ENCODE measurements at places on chromosomes 16 and 17.
A peak's percentile ranks its signal among the peaks of the same experiment; 100 is the strongest.

- no peak for DNase-seq
These were observed 20.7 kb downstream of the MFSD11 start for GRCh38 chr17:76758570-76758969.

DNA sequence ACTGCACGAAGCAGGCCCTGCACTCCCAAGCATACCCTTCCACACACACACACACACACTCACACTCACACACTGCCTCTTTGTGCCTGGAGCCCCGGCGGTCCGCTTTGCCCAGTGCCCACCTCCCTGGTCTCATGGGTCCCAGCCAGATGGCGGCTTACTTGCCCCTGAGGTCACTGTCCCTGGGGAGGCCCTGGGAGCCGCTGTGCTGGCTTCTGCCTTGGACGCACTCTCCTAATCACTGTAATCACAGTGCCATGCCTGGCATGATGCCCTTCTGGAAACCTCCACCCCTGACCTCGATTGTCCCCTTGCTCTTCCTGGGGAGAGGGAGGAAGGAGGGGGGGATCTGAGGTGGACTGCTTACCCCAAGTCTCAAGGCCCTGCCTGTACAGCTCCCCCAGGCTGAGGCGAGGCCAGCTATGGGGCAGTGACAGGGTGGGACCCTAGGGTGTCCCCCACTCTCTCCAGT lies 36.0 kb downstream of the ARHGAP23 start:
- no peak for DNase-seq

DNA sequence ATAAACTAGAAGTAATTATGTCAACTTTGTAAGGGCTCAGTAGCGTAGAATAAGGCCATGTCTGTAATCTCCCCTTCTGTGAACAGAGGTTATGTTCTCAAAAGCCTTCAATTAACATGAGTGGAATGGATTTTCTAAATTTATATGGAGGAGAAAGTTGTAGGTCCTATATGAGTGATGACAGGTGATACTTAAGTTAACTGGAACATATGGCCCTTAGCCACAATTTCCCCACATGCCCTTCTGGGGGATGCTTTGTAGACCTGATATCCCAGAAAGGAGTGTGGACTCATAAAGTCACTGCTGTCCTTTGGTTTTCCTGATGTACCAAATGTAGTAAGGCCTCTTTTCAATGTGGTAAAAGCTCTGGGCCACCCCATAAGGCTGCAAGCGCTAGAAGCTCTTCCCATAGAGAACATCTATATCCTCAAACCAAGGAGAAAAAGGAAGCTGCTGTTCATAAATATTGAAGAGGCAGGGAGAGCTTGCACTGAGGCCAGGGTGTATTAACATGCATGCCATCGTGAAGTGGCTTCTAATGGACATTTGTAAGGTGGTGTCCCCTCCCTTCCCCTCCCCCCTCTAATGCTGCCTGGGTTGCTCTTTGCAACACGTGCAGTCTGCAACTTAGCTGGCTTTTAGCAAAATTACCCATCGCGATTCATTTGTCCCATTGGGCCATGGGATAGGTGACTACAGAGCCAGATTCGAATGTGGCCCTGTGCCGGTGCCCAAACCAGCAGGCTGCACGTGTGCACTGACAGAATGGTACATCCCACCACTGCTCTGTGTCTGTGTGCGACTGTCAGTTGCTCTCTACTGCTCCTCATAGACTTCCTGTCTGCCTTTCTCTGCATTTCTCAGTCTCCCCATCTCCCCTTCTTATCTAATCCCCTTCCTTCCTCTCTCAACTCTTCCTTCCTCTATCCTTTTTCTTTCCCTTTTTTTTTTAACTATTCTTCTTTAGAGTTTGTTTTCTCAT lies 269.0 kb downstream of the WWOX start:
- DNase-seq: no peak

GRCh38 chr17:17087424-17088015 lies 45.3 kb downstream of the MPRIP start:
- DNase-seq: no peak

DNA sequence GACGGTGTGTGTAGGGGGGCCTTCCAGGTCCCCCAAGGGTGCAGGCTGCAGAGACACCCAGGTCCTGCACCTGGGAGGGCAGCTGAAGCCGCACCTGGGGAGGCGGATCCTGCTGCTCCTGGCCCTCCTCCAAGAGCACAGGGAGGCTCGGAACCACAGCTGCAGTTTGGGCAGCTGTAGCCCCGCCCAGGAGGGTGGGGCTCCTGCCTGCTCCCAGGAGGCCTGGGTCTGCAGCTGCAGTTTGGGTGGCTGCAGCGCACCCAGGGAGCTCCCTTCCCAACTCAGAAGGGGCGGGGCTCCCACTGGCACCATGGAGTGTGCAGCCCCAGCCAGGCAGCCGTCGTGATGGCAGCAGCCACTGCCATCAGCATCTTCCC lies 69.4 kb upstream of the NKD1 start:
- no peak for DNase-seq

- DNase-seq: no peak
These were observed 4.9 kb downstream of the RUNDC1 start for GRCh38 chr17:42985225-42985624.

GRCh38 chr17:81726004-81726403 lies 13.9 kb downstream of the SLC25A10 start:
- no peak for DNase-seq

DNA sequence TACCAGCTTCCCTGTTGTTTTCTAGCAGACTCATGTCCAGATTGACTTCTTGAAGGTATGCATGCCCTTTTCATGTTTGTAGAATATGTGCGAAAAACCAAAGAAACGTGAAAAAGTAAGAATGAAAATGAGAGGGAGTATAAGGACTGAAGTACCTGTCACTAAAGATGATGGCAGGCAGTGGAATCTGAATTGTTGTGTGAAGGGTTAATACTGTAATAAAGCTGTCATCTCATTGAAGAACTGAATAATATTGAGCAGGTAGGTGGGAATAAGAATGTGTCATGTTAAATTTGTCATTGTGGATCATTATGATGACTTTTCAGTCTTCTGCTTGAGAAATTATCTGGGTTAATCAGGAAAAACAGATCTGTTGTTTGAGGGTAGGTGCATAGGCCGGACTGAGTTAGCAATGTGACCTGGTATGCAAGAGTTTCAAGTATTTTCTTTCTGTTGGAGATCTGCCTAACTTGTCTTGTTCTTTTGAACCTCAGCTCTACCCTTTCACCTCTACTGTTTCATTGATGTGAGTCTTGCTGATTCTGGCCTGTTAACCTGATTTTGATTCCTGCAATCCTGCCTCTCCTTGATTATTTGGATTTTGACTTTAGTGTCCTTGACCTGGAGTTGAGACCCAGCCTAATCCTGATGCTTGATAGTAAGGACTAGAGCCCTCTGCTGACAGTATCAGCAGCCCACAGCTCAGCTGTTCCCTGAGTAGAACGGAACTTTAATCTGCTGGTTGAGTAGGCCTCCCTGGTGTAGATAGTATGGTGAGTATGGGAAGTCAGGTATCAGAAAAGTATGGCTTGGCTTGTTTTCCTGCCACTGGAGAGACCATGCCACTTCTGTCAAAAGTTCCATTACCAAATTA lies 64.6 kb downstream of the MAP2K4 start:
- no peak for DNase-seq

DNA sequence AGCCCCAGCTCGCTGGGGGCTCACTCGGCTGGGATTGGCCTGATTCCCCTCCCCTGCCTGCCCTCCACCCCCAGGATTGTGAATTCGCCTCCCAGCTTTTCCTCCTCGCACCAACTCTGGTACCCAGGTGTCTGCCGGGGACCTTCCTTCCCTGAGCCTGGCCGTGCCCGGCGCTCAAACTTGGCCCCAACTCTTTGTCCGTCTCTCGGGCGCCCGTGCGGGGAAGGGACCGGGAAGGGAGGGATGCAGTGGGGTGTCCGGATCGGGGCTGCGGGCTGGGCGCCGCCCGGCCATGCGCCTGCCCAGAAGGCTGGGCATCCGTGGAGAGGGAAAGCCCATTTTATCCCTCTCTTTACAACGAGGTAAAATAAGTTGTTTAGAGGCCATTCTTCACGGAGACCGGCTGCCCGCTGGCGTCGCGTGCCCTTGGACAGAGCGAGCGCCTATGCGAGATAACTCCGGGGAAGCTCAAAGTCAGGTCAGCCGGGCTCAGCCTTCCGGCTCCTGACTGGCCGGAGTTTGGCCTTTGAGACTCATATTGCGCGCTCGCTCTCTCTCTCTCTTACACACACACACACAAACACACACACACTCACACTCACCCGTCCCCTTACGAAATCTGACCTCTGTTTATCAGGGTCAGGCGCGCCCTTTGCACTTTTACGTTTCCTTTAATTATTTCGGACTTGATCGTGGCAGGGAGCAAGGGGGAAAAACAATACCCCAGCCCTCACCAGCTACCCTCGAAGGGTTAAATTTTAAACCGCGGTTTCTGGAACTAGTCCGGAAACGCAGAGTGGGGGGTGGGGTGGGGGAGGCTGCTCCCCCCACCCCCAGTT lies 774 bp upstream of the MAF start:
- DNase-seq: no peak

GRCh38 chr16:63066552-63066951 lies 1030.3 kb upstream of the CDH8 start:
- DNase-seq: no peak

DNA sequence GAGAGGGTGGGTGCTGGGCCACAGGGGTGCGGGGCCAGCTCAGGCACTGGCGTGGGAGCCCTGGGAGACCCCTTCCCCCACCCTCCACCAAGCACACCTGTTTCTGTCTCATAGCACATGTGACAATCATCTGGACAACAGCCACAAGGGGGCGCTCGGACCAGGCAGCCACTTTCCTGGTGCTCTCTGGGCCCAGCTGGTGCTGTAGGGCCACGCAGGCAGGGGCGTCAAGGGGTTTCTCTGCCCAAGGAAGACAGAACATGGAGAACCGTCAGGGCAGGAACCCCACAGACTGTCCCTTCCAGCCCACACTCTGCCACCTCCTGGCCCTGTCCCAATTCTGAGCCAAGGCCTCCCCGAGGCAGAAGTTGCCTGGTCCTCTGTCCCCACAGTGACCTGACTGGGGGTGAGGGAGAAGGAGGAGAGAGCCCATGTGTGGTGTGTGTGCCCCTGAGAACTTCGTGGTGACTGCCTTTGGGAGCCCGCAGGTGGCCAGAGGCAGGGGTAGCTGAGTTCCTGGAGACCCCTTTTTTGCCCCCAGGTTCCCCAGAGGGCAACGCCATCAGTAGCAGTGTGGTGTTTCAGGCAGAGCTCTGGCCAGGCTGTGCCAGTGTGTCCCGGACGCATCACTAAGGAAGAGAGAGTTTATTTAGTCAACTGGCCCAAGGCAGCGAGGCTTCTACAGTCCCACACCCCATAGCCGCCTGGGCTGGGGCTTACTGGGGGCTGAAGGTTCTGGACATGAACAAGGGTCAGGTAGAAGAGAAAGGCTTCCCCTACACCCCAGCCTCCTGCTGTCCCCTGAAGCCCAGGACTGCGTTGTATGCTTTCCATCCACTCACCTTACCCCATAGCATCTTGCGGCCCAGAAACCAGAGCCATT lies 3.1 kb upstream of the SETD6 start:
- peak; percentile 72 for DNase-seq

DNA sequence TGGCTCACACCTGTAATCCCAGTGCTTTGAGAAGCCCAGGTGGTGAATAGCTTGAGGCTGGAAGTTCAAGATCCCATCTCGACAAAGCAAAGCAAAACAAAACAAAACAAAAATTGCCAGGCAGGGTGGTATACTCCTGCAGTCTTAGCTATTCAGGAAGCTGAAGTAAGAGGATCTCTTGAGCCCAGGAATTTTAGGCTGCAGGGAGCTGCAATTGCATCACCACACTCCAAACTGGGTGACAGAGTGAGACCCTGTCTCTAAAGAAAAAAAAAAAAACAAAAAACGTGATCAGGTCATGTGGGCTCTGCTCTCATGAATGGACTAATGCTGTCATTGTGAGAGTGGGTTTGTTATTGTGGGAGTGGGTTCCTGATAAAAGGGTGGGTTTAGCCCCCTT lies 409.1 kb downstream of the NPIPA7 start:
- no peak for DNase-seq

DNA sequence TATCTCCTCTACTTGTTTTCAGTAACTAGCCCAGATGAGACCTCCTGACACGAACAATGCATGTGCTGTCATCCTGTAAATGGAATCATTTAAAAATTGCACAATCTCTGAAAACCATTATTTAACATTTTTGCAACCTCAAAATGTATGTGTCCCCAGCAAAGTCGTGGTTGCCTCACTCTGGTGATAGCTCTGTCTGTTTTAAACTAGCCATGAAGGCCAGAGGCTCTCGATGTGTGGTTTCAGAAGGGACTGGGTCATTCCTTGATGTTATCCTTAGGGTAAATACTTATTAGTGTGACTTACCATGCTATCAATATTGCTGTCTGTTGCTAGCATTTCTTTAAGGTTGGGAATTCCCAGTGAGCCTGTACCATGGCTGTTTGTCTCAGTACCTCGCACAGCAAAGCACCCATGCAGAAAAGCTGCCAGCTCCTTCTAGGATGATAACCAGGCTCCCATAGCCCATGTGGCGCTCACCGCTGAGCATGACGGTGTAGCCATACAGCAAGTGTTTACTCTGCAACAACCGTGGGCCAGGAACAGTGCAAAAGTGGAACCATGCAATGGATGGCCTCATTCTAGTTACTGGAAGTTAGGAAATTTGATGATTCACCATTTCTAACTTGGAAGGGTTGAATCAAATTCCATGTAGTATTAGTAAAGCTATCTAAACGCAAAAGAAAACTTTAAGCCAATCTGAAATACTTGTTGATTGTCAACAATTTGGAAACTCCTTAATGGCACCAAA lies 2.9 kb upstream of the PGS1 start:
- no peak for DNase-seq

- no peak for DNase-seq
These were observed 45.4 kb downstream of the SOX8 start for GRCh38 chr16:1026784-1027500.

DNA sequence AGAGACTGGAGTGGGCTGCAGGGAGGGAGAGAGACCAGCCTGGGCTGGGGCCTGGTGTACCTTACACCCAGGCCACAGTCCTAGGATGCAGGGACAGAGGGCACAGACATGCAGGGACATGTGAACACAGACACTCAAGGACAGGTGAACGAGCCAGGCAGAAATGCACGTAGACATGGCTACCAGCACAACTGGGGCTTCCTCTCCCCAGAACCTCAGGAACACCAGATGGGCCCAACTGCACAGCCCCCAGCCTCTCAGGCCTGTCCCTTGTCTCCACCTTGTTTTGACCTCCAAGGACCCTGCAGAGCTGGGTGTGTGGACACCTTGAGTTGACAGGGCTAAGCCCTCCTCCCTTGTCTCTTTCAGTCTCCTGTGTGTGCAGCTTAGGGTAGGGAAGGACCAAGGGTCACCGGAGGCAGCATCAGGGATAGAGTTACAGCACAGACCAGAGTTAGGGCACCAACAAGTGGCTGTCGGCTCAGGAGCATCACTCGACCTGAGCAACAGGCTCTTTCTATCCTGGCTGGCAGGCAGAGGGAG lies 9.2 kb downstream of the SEZ6 start:
- no peak for DNase-seq

GRCh38 chr17:5952518-5952917 lies 117.7 kb upstream of the WSCD1 start:
- no peak for DNase-seq

- no peak for DNase-seq
These were observed 53.0 kb downstream of the GPRC5B start for GRCh38 chr16:19831678-19832077.

GRCh38 chr17:78225088-78225865 lies 6.2 kb upstream of the TMEM235 start:
- no peak for DNase-seq

GRCh38 chr16:68412061-68412460 lies 36.2 kb downstream of the SMPD3 start:
- no peak for DNase-seq

- peak; percentile 65 for DNase-seq
These were observed 100.1 kb upstream of the CHMP6 start for GRCh38 chr17:80891397-80892018.
